Pancreas (tissue), 10 donors: ENCODE measurements at places on chromosomes 3 and 15.

DNA sequence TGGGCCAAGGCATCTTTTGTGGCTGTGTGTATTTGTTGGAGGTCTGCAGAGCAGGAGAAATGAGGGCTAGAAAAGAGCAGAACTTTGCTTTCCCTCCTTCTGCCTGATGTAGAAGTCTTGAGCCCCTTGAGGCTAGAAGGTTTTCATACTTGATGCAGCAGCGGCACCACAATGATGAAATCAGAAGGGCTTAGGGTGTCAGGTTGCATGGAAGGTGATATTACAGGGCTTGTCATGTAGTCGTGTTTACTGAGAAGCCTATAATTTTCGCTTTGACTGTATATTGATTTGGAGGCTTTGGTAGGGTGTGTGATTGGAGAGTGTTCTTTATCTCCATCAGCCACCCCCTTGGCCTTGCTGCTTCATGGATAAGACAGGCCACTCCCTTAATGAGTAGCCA lies 339.8 kb downstream of the THSD4 start:
- DNase-seq = no peak

DNA sequence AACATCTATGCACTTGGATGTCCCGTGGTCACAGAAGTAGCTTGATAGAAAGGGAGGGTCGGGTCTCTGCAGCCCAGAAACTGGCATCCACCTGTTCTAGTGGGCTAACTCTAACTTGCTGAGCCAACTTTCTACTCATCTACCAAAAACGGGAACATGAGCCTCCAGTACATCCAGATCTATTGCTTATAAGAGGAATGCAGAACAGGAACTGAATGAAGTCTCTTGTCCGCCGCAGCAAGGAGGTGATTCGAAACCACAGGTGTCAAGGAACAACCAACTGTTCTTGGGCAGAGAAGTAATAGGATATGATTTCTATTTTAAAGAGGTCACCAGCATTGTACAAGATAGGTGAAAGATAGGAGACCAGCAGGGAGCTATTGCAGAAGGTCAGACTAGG lies 17.9 kb downstream of the TERC start:
- no peak for DNase-seq

DNA sequence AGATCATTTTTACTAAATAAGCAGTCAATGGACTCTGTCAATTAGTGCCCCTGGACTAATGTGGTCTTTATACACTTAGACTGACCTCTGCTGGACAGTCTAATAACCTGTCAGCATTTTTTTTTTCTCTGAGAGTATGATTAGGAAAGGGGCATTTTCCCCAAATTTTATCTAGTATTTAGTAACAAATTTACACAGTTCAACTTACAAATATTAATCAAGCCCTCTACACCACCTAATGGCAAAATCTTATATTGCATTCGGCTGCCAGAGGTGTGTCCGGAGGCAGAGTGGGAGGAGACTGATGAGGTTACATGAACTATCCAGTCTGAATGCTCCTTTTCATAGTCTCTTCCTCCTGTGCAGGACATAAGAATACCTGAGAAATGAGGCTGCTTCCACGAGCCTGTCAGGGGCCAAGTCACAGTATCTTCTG lies 36.0 kb upstream of the COLQ start:
- no peak for DNase-seq

DNA sequence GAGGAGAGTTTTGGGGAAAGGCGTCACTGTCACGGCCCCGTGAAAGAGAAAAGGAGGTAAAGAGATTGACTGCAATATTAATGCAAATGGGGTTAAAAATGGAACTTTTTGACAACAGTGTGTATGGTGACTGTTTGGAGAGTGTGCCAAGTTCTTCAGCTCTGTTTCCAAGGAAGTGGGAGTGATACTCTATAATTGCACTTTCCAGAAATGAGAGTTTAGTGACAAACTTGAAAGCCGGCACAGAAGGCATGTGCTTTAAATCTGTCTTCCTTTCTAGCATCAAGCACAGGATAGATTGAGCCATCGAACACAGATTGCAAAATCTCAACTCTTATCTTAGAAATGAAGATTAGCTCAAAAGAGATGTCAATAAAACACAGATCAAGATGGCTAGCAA lies 51.9 kb upstream of the SNRPA1 start:
- no peak for DNase-seq

GRCh38 chr3:30269751-30270445 lies 336.5 kb upstream of the TGFBR2 start:
- DNase-seq = no peak

- DNase-seq = no peak
Measured at GRCh38 chr3:109924196-109924595, 586.9 kb upstream of the DPPA4 start.

- DNase-seq = no peak
Measured at GRCh38 chr15:60479361-60480110, 594 bp upstream of the ICE2 start.

DNA sequence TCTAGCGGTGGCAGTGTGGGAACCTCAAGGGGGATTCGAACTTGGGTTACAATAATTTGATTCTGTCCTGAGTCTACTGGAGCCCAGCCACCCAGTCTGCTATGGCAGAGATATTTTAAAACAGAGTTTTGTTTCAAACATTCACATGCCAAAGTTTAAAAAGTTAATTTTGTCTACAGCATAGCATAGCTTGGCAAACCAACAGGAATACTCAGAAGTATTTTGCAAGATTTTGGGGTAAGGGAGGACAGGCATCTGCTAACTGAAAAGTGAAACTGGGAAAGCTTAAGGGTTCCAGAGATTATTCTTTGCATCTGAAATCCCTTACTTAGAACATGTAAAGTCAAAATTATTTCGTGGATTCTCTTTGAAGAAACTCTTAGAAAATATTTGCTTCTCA lies 6.6 kb downstream of the ARID3B start:
- no peak for DNase-seq

DNA sequence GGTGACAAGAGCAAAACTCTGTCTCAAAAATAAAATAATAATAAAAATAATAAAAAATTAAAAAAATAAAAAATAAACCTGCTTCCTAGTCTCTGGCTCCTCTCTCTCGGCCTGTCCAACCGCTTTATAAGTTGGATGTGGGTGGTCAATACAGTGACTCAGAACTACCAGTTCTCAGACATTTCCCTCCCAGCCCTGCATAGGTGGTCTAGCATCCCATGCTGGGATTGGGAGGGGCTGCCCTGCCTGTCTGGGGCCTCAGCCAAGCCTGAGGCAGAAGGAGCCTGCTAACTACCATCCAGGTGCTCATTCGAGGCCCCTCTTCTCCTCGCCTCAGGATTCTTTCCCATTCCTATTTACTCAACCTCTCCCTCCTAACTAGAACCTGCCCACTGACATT lies 33.3 kb upstream of the BLM start:
- no peak for DNase-seq

DNA sequence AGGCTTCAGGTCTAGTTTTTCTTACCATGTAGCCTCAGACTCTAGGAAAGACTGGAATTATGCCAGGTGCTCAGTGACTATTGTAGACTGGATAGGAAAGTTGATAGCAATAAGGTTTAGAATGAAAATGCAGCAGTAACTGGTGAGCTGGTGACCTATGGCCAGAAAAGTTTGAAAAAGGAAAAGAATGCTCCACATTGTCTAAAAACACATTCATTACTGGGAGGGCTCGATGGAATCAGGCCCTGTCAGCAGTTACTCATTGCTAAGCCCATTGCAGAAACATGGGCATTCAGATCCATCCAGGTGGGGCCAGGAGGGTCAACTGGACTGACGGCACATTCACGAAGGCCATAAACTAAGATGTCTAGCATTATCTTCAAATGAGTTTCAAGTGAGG lies 8.7 kb upstream of the MBNL1 start:
- no peak for DNase-seq
